ENCODE measurements at places on chromosomes 7 and 10.

DNA sequence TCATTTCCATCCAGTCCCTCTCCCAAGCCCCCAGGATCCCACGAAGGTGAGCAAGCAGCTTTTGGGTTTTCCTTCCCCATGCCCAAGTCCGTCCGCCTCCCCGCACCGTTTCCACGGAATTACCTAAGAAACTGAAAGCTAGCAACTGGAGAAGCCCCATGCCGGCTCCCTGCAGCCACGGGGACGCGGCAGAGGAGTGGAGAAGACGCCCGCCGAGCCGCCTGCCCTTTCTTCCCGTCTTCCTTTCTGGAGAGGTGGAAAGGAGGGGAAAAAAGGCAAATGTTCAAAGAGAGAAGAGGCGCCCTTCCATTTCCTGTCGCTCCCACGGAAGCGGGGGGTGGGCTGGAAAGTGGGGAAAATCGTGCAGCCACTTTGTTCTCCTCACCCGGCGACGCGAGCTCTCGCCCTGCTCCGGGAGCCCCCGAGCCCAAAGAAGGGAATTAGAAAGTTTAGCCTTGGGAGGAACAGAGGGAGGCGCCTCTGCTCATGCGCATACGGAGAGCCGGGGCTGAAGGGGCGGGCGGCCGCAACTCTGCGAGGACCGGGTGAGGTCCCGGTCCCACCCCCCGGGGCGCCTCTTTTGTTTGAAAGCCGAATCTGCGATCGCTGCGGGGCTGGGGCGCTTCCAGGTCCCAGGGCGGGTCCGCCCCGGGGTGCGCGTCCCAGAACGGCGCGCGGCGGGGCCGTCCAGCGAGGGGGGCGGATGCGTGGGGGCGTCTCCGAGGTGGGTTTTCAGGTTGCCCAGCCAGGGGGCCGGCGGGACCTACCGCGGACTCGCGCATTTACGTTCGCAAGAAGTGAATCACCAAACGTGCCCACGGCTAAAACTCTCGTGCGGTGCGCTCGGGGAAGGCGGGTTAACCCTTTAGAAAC is at the start of gene LAMB1:
TSS of gene LAMB1 (minus strand) at position 436 of the 873 bp plus-strand sequence. CDS start at position 160, 276 bp downstream.
- DNase-seq, result no peak

- DNase-seq, result no peak
Observed at GRCh38 chr7:71694665-71695064, 562.7 kb downstream of the GALNT17 start.

- no peak for DNase-seq
Observed at GRCh38 chr7:132650498-132650897, 74.2 kb upstream of the PLXNA4 start.

DNA sequence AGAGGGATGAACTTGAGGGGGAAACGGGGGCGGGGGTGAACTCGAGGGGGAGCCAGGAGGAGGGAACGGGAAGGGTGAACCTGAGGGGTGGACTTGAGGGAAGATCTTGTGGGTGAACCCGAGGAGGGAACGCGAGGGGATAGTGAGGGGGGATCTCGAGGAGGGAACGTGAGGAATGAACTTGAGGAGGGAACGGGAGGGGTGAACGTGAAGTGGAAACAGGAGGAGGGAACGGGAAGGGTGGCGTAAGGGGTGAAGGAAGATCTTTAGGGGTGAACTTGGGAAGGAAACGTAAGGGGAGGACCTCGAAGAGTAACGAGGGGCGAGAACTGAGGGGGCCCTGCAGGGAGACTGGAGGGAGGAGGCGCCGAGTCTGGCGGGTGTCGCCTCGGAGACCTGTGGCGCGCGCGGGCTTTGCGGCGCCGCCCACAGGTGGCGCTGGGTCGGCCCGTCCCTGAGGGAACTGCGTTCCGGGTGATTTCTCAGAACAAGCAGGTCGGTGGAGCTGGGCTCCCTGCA is 651 bp downstream of the MYO3A start:
- DNase-seq, result no peak

- no peak for DNase-seq
Observed at GRCh38 chr7:101868191-101868950, 50.9 kb downstream of the CUX1 start.

All from SK-N-MC (cell line).